ENCODE measurements at places on chromosomes 6 and 20.

DNA sequence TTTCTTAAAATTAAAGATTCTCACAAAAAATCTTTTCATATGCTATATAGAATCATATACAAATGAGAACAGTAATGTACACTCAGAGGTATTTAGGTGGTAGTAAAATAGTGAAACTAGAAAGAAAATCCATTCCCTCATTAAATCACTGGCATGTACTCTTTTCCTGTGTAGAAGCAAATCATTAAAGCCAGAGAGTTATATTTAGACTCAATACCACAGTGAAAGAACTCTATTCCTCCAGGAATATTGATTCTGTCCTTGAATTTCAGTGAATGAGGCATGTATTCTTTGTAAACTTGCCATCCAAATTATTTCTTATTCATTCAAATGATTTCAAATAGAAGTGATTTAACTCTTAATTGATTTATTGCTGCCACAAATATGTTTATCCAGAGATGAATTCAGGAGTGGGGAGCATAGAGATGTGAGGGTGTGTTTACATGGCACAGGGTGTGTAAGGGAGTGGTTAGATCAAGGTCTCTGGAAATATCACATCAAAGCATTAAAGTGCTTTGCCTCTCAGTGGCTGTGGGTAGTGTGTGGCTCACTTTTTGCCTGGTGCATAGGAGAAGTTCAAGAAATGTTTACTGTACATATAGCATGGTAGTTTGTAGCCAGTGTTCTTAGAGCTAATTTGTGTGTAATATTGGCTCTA, 141.2 kb downstream of the FAM83B start:
- no peak for DNase-seq

DNA sequence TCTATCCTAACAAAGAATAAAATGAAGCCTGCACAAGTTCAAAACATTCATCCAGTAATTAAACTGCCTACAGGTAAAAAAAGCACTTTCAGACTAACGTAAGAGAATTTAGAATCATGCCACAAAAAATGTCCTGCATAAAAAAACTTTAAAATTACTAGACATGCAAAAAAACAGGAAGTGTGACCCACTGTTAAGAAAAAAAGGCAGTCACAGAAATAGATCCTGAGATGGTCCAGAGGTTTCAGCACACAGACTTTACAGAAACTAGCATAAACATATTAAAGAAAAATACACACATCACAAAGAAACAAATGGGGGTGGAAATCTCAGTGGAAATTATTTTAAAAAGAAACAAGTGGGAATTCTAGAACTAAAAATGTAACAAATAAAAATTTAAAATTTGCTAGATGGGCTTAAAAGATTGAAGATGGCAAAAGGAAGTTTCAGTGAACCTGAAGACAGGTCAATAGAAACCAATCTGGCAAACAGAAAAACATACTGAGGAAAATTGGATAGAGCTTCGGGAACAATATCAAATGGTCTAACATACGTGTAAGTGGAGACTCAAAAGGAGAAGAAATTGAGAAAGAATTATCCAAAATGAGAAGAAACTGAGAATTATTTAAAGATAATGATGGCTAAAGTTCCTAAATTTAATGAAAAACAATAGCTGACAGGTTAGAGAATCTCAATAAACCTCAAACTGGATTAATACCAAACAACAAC, 3.4 kb upstream of the ZNF133 start:
- no peak for DNase-seq

DNA sequence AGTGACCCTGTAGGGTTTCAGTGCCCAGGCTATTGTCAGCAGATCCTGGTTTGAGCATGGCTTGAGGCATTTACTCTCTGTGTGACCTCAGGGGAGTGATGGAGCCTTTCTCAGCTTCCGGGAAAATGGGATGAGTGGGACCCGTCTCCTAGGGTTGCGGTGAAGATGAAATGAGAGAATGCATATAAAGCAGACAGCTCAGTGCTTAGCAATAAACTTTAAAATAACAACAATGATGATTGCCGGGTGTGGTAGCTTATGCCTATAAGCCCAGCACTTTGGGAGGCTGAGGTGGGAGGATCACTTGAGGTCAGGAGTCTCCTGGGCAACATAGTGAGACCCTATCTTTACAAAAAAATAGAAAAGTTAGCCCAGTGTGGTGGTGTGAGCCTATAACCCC, 106.0 kb upstream of the MTHFD1L start:
- DNase-seq, result no peak

- no peak for DNase-seq
Measured at GRCh38 chr6:40521496-40521895, 65.7 kb downstream of the LRFN2 start.

- no peak for DNase-seq
Measured at GRCh38 chr20:59729506-59729905, 125.2 kb downstream of the PHACTR3 start.

- DNase-seq, result no peak
Measured at GRCh38 chr6:8478418-8478817, 43.1 kb upstream of the SLC35B3 start.

- no peak for DNase-seq
Measured at GRCh38 chr6:72776456-72776855, 154.6 kb downstream of the KCNQ5 start.

- DNase-seq, result no peak
Measured at GRCh38 chr6:39063526-39063925, 14.9 kb downstream of the GLP1R start.

- DNase-seq, result no peak
Measured at GRCh38 chr6:5507131-5507681, 245.9 kb downstream of the FARS2 start.

- DNase-seq, result no peak
Measured at GRCh38 chr20:5481872-5482271, 165.1 kb upstream of the PROKR2 start.

- no peak for DNase-seq
Measured at GRCh38 chr20:41411391-41411847, 44.8 kb upstream of the EMILIN3 start.

DNA sequence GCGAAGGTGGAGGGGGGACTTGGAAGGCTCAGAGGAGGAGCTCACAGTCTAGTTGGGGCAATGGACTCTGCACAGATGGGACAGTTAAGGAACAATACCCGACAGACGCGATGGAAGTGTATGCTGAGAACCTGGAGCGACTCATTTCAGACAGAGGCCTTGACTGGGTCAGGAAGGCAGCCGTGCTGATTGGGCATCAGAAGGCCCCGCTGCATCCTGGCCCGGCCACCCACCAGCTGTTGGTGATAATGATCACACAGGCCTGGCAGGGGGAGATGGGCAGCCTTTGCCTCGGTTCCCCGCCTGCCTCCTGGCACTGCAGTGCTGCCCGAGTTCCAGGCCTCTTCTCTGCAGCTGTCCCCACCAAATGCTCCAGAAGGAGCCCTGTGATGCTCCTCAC, 62.4 kb downstream of the MDGA1 start:
- DNase-seq, result no peak

DNA sequence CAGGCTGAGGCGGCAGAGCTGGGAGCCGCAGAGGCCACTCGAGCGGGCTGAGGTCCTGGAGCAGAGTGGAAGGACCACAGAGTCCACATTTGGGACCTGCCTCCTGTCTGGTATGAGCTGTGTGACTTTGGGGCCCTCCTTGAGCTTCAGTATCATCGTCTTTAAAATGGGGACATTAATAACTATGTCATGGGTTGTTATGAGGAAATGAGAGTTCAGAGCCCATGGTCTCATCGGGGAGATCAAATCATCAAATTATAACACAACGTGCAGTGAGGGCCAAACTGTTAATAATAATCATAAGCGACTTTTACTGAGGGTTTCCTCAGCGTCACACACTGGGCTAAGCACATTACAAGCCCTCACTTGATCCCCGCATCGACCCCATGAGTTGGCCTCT, 49.9 kb upstream of the CCDC167 start:
- no peak for DNase-seq

GRCh38 chr6:148507774-148508173, 165.1 kb downstream of the SASH1 start:
- DNase-seq, result no peak

DNA sequence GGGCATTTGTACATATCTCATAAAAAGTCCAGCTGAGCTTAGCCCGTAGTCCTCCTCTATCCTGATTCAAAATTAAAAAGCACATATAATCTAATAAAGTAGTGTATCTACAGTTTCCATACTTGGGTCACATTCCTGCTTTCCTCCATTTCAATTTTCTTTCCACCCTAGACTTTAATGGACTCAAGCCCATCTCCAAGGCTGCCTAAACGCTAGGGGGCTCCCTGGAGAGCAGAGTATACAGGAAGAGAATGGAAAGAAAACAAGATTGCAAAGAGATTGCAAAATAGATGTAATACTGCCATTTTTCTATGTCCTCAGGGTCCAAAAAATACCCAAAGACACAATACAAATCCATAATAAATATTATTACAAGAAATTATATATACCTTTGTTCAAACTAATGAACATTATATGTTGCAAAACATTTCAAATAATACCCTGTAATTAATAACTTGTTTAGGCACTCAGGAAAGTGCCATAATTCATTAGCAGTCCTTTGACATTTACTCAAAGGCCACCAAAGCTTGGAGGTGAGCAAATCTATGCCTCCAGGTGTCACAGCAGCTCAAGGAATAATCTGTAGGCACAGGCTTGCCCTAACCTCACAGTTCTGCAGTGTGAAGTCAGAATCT, 2.4 kb upstream of the MCM3 start:
- DNase-seq, result peak; percentile 69

- no peak for DNase-seq
Measured at GRCh38 chr20:63884506-63885263, 10.2 kb upstream of the DNAJC5 start.

GRCh38 chr6:21371676-21372171, 221.8 kb upstream of the SOX4 start:
- no peak for DNase-seq

- no peak for DNase-seq
Measured at GRCh38 chr20:57649617-57650015, 29.4 kb upstream of the ZBP1 start.

- no peak for DNase-seq
Measured at GRCh38 chr20:24701668-24702067, 232.2 kb downstream of the SYNDIG1 start.

GRCh38 chr6:170405311-170405975, 98.9 kb downstream of the FAM120B start:
- DNase-seq, result no peak

- no peak for DNase-seq
Measured at GRCh38 chr6:144519426-144519825, 234.3 kb downstream of the UTRN start.

DNA sequence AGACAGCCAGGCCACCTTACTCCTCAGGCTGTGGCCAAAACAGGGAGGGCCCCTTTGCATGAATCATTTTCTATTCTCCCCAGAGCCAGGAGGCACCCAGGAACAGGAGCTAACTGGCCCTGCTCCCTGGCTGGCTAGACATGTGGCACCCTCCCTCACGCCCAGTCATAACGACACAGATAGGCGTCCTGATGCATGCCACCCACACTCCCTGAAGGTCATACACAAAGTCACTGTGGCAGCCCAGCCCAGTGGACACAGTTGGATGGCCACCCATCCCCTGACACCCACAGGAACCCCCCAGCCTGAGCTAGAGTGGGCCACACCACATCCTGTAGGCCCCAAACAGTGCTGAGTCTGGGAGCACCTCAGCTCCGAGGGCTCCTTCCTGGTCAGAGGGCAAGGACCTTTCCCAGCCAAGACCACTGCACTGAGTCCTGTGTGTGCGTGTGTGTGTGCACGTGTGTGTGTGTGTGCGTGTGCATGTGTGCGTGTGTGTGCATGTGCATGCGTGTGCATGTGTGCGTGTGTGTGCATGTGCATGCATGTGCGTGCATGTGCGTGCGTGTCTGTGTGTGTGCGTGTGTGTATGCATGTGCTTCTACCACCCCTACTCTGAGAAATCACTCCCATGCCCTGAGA, 21.6 kb downstream of the TFEB start:
- no peak for DNase-seq

- no peak for DNase-seq
Measured at GRCh38 chr20:25007491-25008305, 15.1 kb upstream of the APMAP start.

GRCh38 chr6:130009146-130009545, 9.2 kb upstream of the L3MBTL3 start:
- DNase-seq, result no peak

DNA sequence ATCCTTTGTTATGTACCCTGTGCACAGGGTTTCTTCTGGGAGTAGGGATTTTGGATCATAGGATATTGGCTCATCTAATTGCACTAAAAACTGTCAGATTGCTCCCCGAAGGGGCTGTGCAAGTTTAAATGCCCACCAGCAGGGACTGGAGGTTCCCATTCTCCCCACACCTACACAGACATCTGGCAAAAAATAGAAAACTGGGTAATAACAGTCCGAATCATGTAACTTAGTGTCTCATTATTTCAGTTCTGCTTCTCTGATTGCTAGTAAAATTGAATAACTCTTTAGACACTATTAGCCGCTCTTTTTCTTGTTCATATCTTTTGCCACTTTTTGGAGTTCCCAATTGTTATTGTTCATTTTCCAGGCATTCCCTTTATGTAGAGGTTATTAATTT, 5.3 kb downstream of the PSMF1 start:
- no peak for DNase-seq

- no peak for DNase-seq
Measured at GRCh38 chr20:39849664-39850063, 839.4 kb downstream of the MAFB start.

DNA sequence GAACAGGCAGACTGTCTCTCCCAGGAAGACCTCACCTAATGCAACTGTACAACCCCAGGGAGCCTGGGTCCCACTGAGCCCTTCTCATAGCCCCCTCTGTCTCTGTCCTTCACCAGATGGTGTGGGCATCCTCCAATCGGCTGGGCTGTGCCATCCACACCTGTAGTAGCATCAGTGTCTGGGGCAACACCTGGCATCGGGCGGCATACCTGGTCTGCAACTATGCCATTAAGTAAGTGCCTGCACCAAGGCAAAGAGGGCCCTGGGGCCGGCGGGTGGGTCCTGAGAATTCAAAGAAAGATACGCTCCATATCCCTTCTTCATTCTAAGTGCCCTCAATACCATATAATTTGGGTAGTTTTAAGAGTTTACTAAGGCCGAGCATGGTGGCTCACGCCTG, 8.3 kb downstream of the R3HDML start:
- no peak for DNase-seq

DNA sequence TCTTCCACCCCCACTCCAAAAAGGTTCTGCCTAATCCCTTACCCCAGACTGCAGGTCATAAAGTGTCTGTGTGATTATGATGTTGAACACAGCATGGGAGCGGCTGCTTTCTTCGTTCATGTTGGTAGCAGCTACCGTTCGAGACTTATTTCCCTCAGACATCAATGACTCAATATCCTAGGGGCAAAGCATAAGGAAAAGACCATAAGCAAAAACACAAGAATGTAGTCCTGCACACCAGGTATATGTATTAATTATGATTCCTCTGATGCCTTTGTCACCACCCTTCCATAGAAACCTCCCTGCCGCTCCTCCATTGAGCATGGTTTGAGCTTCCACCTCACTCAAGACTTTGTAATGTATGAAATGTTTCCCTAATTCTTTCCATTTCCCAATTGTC, 137.2 kb downstream of the KIF13A start:
- DNase-seq, result no peak

GRCh38 chr6:137893726-137894125, 26.7 kb downstream of the TNFAIP3 start:
- no peak for DNase-seq

DNA sequence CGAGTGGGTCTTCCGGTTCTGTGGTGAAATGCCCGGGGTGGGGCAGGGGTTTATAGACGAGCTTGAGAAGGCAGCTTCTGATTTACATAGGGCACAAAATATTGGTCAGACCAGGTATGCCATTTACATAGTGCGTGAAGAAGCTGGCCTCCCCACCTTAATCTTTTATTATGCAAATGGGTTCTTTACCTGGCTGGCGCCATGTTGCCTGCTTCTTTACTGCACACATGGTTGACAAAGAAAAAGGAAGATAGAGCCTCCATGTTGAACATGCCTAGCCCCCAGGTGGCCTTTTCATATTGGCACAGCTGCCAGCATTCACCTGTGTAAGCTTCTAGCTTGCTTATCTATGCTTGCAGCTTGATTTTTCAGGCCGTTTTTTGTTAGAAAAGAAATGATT, 276.2 kb downstream of the PHACTR1 start:
- DNase-seq, result no peak

All from activated naive CD4-positive, alpha-beta T cell treated with Interleukin-2 at 50 U/mL for 16 hours (primary cell).